Cortex of kidney (tissue), 1 donor: ENCODE measurements at places on chromosomes 12 and 14.

GRCh38 chr12:94089891-94090290 lies 58.5 kb upstream of the PLXNC1 start:
- DNase-seq, result no peak

- DNase-seq, result no peak
Measured at GRCh38 chr14:102272392-102272791, 32.6 kb downstream of the MOK start.

DNA sequence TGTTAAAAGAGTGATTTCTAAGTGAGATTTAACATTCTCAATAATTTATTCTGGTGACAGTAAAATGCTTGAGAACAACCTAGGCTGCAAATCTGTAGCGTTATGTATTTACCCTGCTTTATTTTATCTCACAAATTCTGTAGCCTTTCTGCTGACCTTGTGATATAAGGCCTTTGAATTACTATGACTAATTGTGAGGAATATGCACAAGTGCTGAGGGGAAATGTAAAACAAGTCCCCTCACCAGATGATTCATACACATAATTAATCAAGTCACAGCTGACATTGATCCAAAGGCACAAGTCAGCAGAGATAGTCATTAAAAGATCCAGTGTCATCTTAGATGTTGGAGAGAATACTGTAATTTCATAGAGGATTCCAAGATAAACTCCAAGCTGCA lies 992.7 kb upstream of the USP15 start:
- DNase-seq, result no peak

- no peak for DNase-seq
Measured at GRCh38 chr12:113684053-113684907, 212.6 kb upstream of the LHX5 start.

DNA sequence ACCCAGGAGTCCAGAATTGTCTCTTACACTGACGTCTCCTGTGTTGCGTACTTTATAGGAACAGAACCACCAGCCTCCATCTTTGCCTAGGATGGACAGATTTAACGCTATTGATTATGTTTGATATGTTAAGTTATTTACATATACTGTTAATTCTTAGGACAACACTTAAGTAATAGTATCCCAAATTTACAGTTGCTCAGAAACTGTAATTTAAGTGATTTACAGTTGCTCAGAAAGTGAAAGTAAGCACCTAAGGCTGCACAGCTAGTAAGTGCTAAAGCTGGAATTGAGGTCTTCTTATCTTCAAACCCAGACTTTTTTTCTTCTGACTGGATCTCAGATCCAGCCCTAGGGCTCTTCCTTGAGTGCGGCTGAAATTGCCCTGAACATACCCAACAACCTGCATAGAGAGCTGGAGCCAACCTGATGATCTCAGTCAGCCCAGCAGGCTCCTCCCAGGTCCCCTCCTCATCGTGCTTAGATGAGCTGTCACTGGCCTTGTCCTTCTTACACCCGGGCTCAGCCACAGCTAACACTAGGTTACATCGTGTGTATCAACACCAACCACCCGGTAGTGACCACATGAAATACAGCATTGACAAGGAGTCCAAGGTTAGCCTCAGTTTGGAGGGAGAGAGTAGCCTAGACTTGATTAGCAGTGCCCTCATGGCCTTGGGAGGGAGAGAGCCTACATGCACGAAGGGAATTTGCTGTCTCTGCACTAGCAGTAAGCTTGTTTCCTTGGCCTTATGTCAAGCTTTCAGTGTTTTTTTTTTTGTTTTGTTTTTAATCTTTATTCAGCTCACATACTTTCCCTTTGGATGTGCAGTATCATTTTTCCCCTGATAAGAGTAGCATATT lies 111.1 kb upstream of the ARHGAP5 start:
- DNase-seq, result no peak

GRCh38 chr12:118582863-118583262 lies 206.5 kb downstream of the SUDS3 start:
- DNase-seq, result no peak

- DNase-seq, result no peak
Measured at GRCh38 chr12:12503384-12504078, 59.1 kb downstream of the DUSP16 start.

DNA sequence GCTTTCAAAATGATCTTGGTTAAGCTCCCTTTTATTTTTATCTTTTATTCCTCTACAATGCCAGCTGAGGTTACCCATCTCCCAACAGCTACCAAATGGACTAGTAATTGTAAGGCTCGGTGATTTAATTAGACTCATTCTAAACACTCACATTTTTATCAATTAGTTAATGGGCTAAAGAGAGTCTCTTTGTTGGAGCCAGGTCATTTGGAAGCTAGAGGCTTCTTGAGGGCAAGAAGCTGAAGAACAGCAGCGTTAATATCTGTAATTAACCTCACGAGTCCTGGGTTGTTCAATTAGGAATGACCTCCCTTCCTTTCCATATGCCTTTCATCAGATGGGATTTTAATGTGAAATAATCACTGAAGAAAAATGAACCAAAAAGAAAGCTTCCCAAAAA lies 56.9 kb downstream of the OTX2 start:
- no peak for DNase-seq

GRCh38 chr12:73892201-73892600 lies 645.4 kb upstream of the ATXN7L3B start:
- no peak for DNase-seq

- DNase-seq, result no peak
Measured at GRCh38 chr14:89870316-89870715, 84.2 kb downstream of the EFCAB11 start.

GRCh38 chr14:104512061-104512460 lies 67.5 kb upstream of the C14orf180 start:
- no peak for DNase-seq

DNA sequence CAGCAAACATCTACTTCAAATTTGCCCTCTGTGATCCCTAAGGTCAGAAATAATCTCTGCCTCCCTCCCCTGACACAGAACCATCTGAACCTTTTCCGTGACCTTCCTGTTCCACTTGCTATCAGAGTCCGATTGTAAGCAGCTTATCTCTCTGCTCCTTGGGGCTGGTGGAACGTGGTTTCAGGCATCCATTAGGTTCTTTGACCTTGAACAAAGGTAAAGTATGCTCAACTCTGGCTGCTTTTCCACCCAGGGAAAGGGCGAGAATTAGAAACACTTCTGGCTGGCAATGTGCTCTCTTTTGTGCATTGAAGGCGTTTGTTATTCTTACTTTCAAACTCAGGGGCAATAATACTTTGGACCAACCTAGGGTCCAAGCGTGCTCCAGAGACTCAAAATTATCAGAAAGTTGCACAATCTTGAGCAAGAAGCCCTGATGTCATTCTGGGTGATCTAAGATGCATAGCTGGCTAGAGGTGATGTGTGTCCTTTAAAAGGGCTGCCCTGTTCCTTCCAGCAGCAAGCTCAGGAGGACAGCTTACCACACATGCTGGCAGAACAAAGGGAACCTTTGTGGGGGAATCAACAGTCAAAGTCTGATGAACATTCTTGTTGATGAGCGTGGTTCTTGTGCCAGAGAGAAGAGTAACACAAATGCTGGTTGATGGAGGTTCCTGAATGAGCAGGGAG lies 29.8 kb downstream of the ADGRD1 start:
- no peak for DNase-seq

DNA sequence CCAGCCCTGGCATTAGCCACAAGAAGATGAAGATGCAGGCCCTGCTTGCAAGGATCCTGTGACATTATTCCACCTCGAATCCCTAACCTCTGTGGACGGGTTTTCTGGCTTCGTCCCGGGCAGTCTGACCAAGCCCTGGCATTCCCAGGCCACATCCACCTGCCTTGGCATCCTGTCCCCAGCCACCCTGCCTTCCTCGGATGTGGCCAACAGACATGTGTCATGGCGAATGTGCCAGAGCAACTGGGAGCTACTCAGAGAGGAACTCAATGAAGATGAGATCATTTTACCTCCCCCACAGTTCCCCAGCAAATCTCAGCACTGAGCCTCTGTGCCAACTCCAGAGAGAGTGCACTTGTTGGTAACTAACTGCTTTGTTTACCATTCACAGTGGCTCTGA lies 33.5 kb upstream of the KCNA5 start:
- no peak for DNase-seq

GRCh38 chr14:81453166-81453766 lies 53.1 kb upstream of the STON2 start:
- DNase-seq, result no peak

DNA sequence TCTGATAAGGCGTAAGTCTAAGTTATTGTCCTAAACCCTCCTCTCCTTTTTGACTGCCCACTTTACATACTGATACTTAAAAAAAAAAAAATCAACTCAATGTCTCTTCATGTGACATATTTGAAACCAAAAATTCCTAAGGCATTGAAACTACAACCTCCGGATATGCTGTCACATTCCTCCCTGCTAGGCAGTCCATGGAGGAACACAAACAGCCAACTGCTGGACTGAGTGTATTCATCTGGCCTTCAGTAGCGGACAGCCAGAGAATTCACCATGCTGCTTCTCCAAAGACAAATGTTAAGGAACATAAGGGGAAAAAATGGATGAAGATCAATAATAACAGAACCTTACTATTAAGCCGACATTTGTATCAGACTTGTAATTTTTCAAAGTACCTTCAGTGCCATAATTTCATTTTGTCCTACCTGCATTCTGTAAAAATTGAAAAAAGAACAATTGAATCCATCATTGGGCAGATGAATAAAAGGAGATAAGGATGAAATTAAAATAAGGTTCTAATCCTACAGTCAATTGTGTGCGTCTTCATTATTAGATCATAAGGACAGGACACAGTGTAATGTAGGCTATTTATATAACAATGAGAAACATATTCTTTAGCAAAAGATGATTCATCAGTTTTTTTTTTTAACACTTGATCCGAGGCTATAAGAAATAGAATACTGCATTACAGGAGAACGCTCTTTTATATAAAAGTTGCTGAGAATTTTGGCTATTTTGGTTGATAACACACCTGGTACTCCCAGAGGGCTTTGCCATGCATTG lies 12.2 kb downstream of the RERG start:
- DNase-seq, result no peak

- no peak for DNase-seq
Measured at GRCh38 chr14:59275668-59276067, 87.2 kb downstream of the DAAM1 start.

- DNase-seq, result no peak
Measured at GRCh38 chr12:32179011-32179395, 72.4 kb downstream of the BICD1 start.

DNA sequence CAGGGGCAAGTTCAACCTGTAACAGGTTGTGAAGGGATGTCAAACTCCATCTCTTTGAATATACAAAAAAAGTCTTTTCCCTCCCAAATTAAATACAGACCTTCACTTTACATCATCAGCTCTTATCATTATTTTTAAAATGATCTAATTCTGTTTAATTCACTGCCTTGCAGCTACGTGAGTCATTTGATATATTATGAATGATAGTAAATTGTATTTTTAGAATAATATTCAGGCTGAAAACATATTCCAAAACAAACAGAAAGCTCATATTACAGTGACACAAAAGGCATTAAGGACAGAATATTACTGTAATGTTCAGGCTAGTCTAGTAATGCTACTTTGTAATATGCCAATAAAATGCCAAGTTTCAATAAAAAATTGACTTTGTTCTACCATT lies 53.3 kb downstream of the BCAT1 start:
- no peak for DNase-seq

DNA sequence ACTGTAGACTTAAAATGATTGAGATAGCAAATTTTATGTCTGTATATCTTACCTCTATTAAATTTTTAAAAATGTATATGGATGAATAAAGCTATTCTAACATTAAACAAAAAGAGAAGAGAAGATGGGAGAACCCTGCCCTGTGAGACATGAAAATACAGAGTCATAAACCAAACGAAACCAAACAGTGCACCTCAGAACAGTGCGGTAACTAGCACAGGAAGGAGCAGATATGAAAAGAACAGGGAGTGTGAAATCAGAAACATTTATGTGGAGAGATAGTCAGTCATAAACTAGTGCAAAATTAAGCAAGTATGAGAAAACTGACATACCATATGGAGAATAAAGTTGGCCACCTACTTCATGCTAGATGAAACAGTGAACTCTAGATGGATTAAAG lies 135.1 kb downstream of the ERC1 start:
- no peak for DNase-seq

- DNase-seq, result no peak
Measured at GRCh38 chr12:46725332-46725731, 100.5 kb downstream of the SLC38A4 start.

GRCh38 chr12:18907127-18907526 lies 169.2 kb downstream of the CAPZA3 start:
- no peak for DNase-seq

- no peak for DNase-seq
Measured at GRCh38 chr12:22377731-22378496, 43.4 kb upstream of the ST8SIA1 start.

DNA sequence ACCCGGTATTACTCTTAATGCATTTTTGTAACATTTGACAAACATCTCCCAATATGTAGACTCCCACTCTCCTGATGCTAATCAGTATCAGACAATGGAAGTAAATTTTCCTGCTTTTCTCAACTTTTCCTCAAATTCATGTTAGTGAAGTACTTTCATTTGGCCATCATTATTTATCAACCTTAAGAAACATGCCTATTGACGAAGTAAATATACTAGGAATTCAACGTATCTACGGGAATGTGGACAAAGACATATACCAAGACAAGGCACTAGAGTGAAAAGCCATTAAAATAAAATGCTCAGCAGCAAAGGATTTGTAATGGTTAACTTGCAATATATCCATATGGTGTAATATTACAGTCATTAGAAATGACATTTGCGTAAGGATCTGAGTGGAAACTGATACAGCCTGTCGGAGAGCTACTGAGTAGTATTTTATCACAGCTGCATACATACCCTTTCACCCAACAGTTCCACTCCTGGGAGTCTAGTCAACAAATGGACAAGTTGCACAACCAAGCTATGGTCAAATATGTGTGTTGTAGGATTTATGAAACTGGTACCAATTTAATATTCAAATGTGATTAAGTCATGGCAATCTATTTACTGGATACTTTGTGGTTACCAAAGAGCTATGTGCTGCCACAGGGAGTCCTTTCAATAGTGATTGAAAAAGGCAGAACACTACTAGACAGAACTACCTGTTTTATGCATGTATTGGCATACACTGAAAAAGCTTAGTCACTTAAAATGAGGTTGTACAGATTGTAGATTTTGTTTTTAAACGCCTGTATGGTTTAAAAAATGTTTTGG lies 26.5 kb downstream of the NUDT4 start:
- DNase-seq, result no peak

DNA sequence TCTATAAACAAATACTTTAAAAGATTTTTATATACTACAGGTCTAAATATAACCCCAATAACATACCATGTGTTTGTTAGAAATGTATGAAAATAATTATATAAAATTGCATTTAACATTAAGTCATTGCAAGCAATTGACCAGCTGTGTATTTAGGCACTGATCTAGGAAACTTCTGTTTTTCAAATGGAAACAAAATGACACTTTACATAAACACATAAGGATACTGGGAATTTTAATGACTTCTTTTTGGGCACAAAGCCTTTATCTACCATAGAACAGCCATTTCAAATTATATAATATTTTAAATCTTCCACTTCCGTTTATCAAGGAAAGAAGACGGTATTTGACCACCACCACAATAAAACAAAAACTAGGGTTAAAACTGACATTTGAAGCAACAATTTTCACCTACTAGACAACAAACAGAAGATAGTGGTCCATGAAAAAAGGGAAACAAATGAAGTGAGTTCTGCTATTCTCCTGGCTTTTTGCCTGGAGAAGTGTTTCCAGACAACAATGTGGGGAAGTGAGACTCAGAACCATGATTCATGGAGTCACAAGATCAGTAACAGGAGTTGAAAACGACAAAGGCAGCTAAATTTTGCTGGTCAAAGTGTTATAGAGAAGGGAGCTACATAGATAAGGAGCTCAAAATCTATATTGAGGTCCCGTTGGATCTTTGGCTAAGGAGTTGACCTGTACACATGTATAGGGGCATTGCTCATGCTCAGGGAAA lies 475.1 kb downstream of the TRHDE start:
- no peak for DNase-seq
